Uterine smooth muscle cell (primary cell): ENCODE measurements at places on chromosomes 2 and 18. TPM values are rescaled to one million over a fixed set of nuclear protein-coding genes. Genes with fewer than 3 reads are reported as not detected.

The DYNC1I2 gene
- total RNA-seq, result 128 and 165 TPM in 2 replicates

The IL36G gene
- total RNA-seq, result not detected in 2 replicates

The FHOD3 gene
- total RNA-seq, result 16.3 and 19.7 TPM in 2 replicates

The KLHL30 gene
- 0.62 TPM in 1 of 2 replicates, not detected in the other for total RNA-seq

The MAP3K19 gene
- not detected in 2 replicates for total RNA-seq

The HTR2B gene
- total RNA-seq, result 19.3 and 57.7 TPM in 2 replicates
